Fibroblast of villous mesenchyme (primary cell): ENCODE measurements at places on chromosomes 2 and 18.

- DNase-seq = no peak
Measured at GRCh38 chr2:114192362-114192761, 250.1 kb upstream of the DPP10 start.

- no peak for DNase-seq
Measured at GRCh38 chr18:61991201-61991600, 98.4 kb upstream of the RNF152 start.

GRCh38 chr2:233168445-233168844 lies 83.0 kb upstream of the ATG16L1 start:
- DNase-seq = no peak

- no peak for DNase-seq
Measured at GRCh38 chr2:230688490-230688889, 24.2 kb upstream of the CAB39 start.
